ENCODE measurements at places on chromosomes 16 and 17. TPM values are rescaled to one million over a fixed set of nuclear protein-coding genes. Genes with fewer than 3 reads are reported as not detected.
A peak's percentile ranks its signal among the peaks of the same experiment; 100 is the strongest.

Gene ACSM2A
- 0.79 TPM for total RNA-seq

GRCh38 chr17:76497979-76498875 lies 3.0 kb downstream of the RHBDF2 start:
- no peak for DNase-seq
- H3K4me3 ChIP-seq, result peak overlapping the region; percentile 62
- no peaks in the 10 kb centered on the region for H3K27me3 ChIP-seq

DNA sequence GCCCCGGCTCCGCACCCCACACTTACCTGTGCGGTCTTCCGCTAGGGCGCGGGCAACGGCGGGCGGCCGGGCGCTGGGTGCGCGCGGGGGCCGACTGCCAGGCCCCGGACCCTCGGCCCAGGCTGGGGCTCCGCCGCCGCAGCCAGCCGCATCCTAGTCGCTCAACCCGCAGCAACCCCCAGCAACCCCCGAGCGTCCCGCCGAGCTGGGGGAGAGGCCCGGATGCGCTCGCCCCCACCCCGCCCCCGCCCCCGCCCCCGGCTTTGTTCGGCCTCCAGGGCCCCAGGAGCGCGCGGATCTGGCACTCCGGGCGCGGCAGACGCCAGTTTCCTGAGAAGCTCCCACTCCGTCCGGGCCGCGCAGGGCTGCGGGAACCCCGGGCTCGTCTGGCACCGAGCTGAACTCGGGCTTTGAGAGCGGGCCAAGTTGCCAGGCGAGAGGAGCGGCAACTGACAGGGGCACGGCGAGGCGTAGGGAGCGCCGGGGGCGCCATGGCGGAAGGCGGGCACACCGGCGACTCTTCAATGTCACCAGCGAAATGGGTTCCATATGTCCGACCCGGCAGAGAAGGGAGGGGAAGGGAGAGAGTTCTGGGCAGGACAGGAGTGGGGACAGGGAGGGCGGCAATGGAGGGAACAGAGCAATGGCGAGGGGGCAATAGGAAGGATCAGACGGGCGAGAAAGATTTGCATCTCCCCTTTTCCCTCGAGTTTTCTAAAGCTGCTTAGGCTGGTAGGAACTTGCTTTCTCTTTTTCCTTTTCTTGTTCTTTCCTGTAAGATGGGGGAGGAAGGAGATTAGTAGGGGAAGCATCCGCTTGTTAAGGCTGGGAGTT lies 13.7 kb downstream of the HOXB4 start:
- peaks cover 4% of the 10 kb centered on the region for H3K4me1 ChIP-seq
- peaks cover 13% of the 10 kb centered on the region for H3K27me3 ChIP-seq
- H3K27ac ChIP-seq, result no peak overlapping the region
- DNase-seq, result no peak
- no peaks in the 10 kb centered on the region for H3K36me3 ChIP-seq

- H3K27me3 ChIP-seq, result peaks cover 13% of the 10 kb centered on the region
- H3K4me3 ChIP-seq, result no peak overlapping the region
- H3K27ac ChIP-seq, result no peak overlapping the region
- DNase-seq, result no peak
- H3K36me3 ChIP-seq, result no peaks in the 10 kb centered on the region
These were observed 16.2 kb upstream of the NAGLU start for GRCh38 chr17:42519546-42520491.

DNA sequence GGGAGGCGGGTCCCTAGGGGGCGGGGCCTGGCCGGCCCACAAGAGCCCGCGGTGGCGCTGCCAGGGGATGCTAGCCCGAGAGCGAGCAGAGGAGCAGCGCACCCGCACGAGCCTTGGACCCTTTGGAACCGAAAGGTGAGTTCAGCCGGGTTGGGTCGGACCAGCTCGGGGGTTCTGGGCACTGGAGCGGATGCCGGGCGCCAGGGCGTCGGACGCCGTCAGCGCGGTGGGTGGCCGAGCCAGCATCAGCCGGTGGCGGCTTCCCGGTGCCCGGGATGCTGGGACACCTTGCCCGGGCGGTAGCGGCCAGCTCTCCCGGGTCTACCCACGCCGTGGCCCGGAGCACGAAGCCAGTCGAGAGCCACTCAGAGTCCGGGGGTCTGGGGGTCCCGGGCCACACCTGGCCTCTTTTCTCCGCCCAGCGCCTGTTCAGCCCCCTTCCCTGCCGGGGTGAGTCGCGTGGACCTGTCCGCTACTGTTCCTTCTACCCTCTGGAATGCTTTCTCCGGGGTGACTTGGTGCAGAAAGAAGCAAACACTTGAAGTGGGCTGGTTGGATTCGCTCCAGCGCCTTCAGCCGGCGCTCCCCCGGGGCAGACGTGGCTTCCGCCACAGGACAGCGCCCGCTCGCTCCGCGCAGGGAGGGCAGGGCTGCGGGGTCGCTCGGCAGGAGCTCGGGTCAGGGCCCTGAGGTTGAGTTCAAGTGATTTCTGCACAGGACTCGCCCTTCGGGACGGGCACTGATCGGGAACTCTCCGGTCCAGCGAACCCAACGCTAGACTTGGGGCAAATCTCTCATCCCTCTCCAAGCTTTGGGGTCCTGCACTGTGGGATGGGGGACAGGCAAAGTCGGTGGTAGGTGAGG lies at the start of gene SCNN1G:
SCNN1G (plus strand) TSS at position 67 of the 864 bp plus-strand sequence. CDS start 3,527 bp downstream, outside the sequence.
- peak within 1 kb of the TSS; percentile 72 for H3K4me3 ChIP-seq
- peaks cover 7% of the 10 kb centered on the region for H3K4me1 ChIP-seq
- peaks cover 63% of the 10 kb centered on the region for H3K27me3 ChIP-seq
- H3K36me3 ChIP-seq, result no peaks in the 10 kb centered on the region
- peak; percentile 5 for DNase-seq
